ENCODE measurements at places on chromosomes 1 and 21.

- DNase-seq = no peak
These were observed 104.2 kb downstream of the IGSF21 start for GRCh38 chr1:18211764-18212163.

- no peak for DNase-seq
These were observed 46.1 kb downstream of the NME7 start for GRCh38 chr1:169321539-169321938.

GRCh38 chr1:38073534-38074301 is 27.1 kb upstream of the POU3F1 start:
- no peak for DNase-seq

GRCh38 chr1:161763522-161764098 is 2.5 kb upstream of the ATF6 start:
- DNase-seq = peak; percentile 46

- DNase-seq = no peak
These were observed 16.7 kb upstream of the IL10RB start for GRCh38 chr21:33249331-33250002.

- DNase-seq = no peak
These were observed 86.5 kb upstream of the BRINP3 start for GRCh38 chr1:190564117-190564516.

DNA sequence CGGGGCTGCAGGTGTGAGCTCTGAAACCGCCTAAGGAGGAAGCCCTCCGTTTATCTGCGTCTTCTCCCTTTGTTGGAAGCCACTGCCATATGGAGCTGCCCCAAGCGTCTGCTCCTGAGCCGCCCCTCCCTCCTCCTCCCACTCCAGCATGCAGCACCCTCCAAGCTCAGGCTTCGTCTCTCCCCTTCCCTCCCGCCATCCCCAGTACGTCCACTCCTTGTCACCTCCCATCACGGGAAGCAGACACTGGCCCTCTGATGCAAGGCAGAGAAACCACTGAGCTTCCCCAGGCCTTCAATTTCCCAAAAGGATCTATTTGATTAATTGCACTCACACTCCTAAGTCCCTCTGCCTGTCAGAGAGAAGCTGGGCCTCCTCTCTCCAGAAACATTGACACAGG is 52.5 kb downstream of the NFASC start:
- DNase-seq = no peak

DNA sequence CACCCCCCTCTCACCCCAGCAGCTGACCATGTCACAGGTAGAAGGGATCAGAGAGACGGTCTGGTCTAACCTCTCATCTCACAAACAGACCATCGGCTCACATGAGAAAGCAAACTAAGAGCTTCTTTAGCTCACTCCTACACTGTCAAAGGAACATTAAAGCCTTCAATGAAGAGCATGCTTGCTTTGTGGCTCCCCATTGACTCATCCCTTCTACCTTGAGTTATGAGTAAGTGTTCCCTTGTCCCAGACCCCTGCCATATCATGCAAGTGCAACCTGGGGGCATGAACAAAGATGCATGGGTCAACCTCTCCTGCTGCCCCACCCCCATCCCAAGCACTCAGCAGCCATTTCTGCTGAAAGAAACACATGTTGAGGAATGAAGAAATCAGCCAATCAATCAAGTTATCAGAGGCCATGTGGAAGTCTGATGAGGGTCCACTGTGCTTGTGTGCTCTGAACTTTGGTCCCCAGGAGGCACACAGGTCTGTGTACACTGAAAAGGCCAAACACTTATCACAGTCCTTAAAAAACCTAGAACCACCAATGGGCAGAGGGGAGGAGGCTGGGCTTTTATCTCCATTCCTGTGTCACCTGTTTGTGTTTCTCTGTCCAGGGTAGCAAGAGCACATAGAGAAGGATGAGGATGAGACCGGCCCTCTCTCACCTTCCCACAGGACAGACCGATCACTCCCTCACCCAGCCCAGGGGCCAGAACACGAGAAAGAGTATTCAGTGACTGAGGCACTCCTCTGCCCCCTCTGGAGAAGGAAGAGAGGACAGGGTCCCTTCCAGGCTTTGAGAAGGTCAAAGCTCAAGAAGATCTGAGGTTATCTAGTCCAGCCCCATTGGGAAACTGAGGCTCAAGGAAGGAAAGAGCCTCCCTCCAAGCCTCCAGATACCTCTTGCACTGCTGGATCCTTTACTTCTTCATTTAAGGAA is 9.5 kb downstream of the ETNK2 start:
- DNase-seq = peak; percentile 64

DNA sequence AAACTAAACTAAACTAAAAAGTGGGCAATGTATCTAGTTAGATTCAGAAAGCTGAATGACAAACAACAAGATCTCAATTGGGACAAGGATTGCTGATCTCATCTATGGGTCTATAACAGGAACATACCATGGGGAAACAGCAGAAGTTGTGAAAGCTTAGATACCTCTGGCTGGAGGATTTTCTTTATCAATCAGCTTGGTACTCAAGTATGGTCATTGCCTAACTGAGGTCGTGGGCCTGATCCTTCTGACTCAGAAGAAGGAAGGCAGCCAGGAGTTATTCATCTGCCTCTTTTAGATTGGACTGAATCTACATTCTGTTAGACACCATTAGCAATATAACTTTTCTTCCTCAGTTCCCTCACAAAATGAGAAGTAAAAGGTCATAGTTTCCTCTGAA is 39.7 kb downstream of the DNTTIP2 start:
- no peak for DNase-seq

DNA sequence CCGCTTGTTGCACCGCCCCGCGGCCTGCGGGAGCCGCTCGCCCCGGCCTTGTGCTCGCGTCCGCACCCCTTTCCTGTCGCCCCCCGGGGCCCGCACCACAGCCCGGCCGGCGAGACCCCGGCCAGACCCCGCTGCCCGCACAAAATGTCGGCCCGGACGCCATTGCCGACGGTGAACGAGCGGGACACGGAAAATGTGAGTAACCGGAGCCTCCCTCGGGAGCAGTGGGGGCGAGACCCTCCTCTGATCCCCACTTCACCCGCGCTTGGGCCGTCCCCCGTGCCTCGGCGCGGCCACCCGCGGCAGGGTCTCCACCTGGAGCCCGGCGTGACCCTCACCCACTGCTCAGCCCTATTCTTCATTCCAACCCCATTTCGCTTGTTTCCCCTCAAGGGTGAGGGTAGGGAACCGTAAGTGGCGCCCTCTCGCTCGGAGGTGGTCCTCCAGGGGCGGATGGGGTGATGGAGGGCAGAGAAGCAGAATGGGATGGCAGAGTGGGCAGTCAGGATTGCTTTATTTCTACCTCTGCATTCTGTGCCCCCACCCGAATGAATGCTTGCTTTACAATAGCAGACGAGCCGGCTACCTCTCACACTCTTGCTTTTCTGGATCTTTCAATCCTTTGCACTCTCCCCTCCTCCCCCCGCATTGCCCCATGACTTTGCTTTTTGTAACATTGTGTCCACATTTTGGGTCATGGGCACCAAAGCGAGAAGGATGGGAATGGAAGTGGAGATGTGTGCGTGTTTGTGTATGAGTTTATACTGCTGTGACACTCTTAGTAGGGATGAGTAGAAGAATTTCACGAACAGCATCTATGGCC is 954 bp downstream of the MARK1 start:
- no peak for DNase-seq

GRCh38 chr21:33490991-33491372 is 534 bp downstream of the DNAJC28 start:
- no peak for DNase-seq

GRCh38 chr1:237568955-237569354 is 321.8 kb downstream of the ZP4 start:
- no peak for DNase-seq

GRCh38 chr1:41476807-41477361 is 7.6 kb downstream of the EDN2 start:
- DNase-seq = peak; percentile 41

GRCh38 chr1:16018749-16019643 is 1.2 kb upstream of the HSPB7 start:
- no peak for DNase-seq

DNA sequence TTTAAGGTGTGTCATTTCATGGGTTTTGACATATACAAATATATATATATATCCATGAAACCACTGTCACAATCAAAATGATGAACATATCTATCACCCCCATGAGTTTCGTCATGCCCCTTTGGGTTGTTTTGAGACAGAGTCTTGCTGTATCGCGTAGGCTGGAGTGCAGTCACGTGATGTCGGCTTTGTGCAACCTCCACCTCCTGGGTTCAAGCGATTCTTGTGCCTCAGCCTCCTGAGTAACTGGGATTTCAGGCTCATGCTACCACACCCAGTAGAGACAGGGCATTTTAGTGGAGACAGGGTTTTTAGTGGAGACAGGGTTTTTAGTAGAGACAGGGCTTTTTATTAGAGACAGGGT is 8.0 kb downstream of the HJV start:
- no peak for DNase-seq

GRCh38 chr1:10052347-10052746 is 19.6 kb downstream of the UBE4B start:
- DNase-seq = no peak

- no peak for DNase-seq
These were observed 4.8 kb downstream of the DISP3 start for GRCh38 chr1:11483581-11484320.

- DNase-seq = peak; percentile 50
These were observed 35.5 kb downstream of the TOMM20 start for GRCh38 chr1:235093013-235093695.

- no peak for DNase-seq
These were observed 11.9 kb downstream of the PTPN22 start for GRCh38 chr1:113859478-113860175.

DNA sequence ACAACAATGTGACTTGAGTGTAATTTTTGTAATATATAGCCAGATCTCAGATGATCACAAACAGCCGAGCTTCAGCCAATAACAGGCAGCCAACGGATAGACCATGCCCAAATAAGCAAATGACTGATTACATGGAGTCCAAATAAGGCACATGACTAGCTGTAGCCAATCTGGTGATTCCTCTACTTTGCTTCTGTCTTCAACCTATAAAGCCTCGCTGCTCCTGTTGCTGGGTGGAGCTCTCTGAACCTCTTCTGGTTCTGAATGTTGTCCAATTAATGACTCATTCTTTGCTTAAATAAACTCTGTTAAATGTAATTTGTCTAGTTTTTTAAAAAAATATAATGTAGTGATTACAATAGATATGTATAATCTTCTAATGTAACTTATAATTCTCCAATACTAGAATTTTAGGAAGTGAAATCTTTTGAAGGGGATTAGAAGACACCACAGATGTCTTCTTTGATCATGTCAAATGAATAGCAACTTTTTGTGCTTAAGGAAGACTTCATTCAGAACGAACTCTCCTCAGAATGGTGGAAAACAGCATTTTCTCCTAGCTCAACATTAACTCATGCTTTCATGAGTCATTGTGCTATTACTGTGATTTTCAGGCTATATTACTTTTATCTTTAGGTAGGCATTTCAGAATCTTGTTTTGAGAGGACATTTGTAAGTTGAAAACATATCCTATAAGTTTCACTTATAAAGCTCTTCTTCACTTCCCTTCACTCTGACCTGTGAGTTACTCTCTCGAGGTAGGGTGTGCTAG is 857.8 kb upstream of the B3GALT2 start:
- DNase-seq = no peak

GRCh38 chr1:17235135-17235885 is 13.6 kb upstream of the PADI3 start:
- DNase-seq = no peak

DNA sequence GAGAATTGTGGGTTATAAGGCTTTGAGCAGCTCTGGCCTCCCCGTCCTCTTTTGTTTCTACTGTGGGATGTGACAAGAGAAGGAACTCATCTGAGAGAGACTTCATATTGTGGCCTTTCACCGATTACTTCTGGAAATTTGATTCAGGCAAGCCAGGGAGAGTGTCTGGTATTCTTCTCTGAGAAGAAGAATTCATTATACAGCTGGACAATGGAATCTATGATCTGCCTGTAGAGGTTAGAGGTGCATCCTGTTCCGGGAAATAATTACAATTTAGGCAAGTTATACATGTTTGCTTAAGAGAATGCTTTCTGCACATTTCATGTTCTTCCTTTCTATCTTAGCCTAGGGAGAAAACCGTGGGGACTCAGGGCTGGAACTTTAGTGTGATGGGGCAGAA is 12.8 kb upstream of the RNU1-2 start:
- DNase-seq = no peak

DNA sequence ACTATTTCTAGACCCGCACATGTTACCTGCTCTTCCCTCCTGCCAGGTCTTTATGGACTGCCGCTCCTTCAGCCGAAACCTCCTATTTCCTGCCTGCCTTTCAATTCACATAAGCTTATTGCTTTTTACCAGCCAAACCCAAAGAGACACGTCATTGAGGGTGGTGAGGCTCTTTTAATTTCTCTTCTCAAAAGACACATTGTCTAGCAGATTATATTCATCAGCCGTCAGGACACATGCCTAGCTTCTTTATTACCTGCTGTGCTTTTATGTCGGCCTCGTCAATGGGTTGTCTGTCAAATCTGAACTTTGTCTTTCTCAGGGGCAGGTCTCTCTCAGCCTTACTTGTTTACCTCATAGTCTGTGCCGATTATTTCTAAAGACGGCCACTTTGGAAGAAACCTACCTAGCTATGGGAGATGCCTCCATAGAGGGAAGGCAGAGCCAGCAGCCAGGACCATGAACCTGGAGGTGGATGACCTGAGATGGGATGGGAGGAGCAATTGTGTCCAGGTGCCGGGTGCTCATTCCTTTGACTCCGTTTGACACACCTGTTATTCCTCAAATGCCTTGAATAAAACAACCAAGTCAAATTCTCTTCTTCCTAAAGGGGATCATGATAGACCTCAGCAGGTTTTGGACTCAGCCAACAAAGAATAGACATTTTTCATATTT is 42.0 kb downstream of the ZBTB18 start:
- DNase-seq = no peak

DNA sequence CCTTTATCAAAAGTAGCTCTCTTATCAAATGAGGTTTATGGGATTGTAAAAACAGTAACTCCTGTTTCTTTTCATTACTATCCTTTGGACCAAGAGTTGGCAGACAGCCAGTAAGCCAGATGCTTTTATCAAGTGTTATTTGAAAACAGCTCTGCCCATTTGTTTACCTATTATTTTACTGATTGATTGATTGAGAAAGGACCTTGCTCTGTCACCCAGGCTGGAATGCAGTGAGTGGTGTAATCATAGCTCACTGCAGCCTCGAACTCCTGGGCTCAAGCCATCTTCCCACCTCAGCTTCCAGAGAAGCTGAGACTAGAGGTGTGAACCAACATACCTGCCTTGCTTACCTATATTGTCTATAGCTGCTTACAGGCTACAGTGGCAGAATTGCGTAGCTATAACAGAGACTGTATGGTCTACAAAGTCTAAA is 3.6 kb downstream of the PRKAB2 start:
- DNase-seq = peak; percentile 87

DNA sequence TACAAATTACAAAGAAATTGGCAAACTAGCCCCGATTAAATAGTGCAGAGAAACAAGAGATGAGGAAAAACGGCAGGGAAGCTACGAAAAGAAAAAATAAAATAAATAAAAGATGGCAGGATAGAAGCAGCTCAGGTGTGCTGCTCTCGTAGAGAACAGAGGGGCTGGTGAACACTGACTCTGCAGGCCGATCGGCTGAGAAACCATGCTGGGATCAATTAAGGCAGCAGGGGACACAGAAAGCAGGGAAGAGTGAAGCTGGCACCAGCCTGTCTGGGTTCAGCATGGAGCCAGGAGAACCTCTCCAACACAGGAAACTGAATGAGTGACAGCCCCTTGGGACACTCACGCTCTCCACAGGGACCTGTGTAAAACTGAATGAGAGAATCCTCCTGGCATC is 39.5 kb upstream of the TMPRSS15 start:
- no peak for DNase-seq

- no peak for DNase-seq
These were observed 68.2 kb downstream of the FNBP1L start for GRCh38 chr1:93516164-93516563.

GRCh38 chr21:26227130-26227529 is 56.6 kb upstream of the APP start:
- no peak for DNase-seq

GRCh38 chr1:207055386-207056001 is 2.4 kb downstream of the PFKFB2 start:
- no peak for DNase-seq
